ENCODE measurements at places on chromosomes 6 and 20.

- DNase-seq, result no peak
These were observed 91.0 kb upstream of the SSTR4 start for GRCh38 chr20:22944062-22944461.

DNA sequence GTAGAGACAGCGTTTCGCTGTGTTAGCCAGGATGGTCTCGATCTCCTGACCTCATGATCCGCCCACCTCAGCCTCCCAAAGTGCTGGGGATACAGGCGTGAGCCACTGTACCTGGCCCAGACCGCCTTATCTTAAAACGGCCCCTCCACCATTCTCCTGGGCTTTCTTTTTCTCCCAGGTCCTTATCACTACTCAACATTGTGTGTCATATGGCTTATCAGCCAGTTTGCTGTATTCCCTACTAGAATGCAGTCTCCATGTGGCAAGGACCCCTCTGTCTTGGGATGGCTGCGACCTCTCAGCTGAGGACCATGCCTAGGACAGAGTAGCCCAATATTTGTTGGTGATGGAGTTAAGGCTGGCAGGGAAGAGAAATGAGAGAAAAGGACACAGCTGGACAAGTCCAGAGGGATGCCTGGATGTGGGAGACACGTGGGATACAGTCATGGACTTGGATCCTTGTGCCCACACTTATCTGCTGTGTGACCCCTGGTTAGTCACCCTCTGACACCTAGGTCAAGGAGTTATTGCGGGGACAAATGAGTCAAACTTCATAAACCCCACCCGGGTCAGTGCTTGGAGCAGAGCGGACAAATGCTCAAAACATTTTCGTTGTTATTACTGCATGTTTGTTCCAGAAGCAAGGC lies 24.0 kb downstream of the ADA start:
- no peak for DNase-seq

DNA sequence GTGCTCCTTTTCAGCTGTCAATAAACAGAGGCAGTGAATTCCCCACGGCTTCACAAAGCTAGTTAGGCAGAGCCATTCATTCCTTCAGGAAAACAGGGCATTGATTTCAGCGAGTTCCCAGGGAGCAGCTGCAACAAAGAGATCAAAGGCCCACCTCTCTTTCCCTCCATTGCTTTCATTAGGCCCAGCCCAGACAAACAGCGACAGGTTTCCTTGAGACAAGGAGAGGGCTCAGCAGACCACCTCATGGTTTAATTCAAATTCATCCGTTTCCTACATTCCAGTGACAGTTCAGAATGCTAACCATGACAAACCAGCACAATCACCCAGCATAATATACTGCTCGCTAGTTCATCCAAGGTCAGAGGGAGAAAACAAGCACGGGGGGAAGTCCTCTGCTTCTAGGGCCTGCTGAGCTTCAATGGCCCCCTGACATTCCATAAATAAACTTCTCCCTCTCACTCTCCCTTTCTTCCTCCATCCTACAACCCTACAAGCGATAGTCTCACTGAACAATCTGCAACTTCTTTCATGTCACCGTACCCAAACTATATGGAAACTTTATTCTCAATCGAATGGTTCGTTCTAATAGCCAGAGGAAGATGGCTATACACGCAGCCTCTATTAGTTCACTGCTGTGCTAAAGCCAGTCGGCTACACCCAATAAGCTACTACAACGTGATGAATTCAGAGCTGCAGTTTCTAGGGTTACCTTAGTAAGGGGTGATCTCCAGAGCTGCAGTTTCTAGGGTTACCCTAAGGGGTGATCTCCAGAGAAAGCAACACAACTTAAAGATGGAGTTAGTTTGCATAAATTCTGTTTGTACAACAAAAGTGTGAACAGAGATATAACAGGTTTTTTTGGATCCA lies 34.7 kb downstream of the PLAGL1 start:
- no peak for DNase-seq

GRCh38 chr6:169542491-169542890 lies 159.3 kb downstream of the WDR27 start:
- no peak for DNase-seq

- no peak for DNase-seq
These were observed 211.1 kb upstream of the FOXA2 start for GRCh38 chr20:22795433-22795832.

DNA sequence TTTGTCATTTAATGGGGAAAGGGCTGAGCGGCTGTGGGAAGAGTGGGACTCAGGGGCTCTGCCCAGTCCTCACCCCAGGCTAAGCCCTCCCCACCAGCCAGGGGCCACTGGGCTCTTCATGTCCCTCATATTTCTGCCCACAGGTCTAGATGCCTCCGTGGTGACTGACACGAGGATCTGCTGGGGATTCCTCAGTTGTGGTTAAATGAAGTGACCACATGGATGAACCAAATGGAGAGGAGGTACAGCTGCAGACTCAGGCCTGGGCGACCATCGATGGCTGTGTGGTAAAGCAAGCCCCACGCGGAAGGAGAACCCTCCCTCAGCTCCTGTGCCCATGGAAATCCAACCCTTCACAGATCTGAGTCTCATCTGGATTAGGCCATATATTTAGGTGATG lies 29.4 kb downstream of the RAET1L start:
- DNase-seq, result no peak

DNA sequence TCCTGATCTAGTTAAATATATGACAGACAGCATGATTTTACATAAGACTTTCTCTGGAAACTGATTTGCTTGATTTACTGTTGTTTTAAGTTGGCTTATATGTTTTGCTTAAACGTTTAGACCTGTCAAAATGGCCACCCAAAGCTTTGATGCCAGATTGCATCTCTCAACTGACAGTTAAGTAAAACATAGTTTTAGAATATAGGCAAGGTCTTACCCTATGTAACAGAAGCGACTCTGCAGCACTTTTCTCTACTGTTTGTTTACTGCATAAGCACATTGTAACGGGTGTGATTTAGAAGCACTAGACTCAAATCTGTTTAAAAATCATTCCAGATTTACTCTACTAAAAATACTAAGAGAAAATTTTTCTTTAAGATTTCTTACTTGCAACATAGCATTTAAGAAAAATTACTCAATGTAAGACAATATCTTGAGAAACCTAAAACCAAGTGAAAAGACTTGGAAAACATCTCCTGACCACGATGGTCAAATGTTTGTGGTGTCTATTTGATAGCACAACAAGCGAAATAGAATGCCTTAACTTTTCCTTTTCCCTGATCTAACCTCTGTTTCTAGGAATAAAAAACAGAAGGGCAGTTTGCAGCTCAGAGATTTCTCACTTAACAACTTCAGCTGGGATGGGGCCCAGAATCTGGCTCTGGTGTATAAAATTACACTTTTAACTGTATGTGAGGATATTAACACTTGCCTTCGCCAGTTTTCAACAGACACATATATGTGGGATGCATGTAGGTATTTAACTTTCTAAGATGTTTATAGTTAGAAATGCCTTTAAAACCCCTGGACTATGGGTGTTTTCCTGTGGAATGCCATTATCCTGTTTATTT lies 47.4 kb downstream of the AIG1 start:
- DNase-seq, result no peak

DNA sequence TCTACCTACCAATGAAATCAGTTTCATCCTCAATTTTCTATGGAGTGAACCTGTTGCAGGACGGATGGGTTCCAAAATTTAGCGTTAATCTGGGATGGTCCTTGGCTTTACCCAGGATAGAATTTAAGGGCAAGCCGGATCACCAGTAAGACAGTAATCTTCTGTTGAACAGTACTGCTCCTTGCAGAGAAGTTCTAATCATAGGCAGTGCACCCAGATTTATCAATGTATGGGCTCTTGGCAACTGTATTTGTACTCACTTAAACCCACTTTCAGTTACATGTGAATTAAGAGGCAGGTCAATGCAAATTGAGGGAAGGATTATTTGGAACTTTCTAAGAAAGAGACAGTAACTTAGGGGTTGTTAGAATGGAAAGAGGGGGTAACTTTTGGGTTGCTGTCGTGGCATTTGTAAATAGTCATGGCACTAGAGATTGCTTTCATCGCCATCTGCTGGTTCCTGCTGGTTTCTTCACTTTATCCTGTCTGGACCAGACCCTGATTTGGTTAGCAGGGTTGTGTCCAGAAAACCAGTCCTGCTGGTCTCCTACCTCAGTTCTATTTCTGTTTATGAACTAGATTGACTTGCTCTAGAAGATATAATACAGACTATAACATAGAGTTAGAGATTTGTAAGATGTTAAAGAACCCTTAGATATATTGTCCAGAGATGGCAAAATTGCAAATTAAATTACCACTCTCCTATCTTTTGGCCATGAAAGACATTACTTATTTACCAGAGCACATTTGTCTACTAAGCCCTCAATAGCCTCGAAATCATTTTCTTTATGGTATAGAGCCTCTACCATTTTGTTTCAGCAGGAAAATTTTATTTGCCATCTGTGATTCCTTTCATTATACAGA lies 646.3 kb downstream of the UTRN start:
- DNase-seq, result peak; percentile 5

DNA sequence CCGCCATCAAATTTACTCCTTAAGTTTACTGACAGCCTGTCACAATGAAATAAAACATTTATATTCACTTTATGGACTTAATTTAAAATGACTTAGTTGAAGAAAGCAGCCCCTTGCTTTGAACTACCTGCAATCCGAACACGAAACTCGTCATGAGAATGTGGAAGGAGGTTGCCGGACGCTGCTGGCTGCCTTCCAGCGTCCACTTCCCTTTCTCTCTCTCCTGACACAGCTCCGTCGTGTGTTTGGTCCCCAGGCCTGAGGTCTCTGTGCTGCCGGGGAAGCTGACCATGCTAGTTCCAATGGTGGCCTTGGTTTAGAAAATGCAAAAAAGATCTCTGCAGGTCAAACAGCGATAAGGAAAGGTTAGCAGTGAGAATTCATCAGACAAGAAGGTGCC lies 519.7 kb downstream of the CDH26 start:
- no peak for DNase-seq

DNA sequence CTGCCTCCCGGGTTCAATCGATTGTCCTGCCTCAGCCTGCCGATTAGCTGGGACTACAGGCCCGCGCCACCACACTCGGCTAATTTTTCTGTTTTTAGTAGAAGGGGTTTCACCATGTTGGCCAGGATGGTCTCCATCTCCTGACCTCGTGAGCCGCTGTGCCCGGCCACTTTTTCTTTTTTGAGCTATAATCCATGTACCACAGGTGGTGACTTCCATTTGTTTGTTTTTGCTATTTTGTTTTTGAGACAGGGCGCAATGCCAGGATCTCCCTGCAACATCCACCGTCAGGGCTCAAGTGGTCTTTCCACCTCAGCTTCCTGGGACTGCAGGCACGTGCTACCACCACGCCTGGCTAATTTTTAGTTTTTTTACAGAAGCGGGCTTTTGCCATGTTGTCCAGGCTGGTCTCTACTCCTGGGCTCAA lies 8.5 kb downstream of the HSPA1B start:
- DNase-seq, result no peak

DNA sequence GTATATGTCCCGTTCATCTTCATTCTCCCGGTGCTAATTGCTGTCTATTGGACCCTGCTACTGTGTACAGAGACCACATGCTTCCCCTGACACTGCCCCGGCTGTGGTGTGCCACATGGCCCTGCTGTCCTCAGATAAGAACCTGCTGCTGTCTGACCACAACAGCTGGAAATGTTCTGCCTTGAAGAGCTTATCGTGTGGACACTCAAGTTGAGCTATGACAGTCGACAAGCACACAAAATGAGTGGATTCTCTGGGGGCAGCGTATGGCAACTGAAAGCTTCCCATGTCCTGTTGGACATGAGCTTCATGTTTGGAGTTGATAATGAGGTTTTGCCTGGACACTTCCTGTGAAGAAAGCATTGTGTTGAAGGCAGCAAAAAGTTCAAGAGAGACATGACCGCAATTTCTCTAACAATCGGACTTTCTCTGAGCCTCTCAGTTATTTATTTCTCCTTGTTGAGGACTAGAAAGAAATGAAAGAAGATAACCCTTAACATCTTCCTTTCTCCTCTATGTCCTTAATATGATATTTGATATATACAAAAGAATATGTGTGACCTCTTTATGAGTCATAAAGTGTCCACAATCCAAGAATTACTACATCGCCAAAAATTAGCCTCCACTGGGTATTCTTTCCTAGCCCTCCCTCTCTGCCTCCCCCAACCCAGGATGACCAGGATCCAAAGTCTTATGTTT lies 187.1 kb upstream of the TCF21 start:
- no peak for DNase-seq

DNA sequence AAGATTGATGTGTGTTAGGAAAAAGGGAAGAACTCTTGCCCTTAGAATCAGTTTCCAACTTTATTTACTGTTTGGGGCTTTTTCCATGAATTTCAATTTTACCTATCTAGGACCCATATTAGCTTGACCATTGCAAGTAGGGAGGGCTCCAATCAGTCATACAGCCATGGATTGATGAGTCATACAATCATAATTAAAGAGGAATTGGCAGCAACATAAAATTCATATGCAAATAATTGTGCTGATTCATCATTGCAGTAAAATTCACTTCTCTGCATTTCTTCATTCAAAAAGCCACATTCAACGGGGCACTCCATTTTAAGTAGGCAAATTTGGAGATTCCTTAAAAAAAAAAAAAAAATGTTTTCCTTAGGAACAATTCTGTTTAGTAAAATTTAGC lies 1016.4 kb downstream of the KIF16B start:
- DNase-seq, result no peak

- no peak for DNase-seq
These were observed 875.6 kb downstream of the TFAP2A start for GRCh38 chr6:9539231-9539755.

GRCh38 chr20:22908944-22909343 lies 126.2 kb upstream of the SSTR4 start:
- no peak for DNase-seq

GRCh38 chr20:48550814-48551213 lies 277.0 kb downstream of the PREX1 start:
- no peak for DNase-seq

DNA sequence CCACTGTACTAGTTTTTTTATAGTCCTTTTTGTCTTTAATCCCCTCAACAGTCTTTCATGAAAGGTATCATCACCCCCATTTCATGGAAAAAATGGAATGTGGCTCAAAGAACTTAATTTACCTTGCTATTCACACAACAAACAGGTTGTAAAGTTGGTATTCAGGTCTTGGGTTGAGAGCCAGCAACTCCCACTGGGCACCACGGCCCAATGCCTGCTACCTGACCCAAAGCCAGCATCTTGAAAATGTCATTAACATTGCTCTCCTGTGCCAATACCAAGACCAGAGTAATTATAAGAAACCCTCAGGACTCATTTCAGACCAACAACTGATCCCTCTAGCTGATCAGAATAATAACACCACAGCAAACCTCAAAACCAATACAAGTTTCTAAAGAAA lies 75.7 kb downstream of the METTL24 start:
- DNase-seq, result no peak

Data from stimulated activated CD8-positive, alpha-beta memory T cell treated with anti-CD3 and anti-CD28 coated beads, Interleukin-2, amount 100 ng/mL, for 48 hours (primary cell).